ENCODE measurements at places on chromosomes 11 and 22.
A peak's percentile ranks its signal among the peaks of the same experiment; 100 is the strongest.

- DNase-seq = no peak
Measured at GRCh38 chr22:25838960-25839741, 97.2 kb downstream of the MYO18B start.

DNA sequence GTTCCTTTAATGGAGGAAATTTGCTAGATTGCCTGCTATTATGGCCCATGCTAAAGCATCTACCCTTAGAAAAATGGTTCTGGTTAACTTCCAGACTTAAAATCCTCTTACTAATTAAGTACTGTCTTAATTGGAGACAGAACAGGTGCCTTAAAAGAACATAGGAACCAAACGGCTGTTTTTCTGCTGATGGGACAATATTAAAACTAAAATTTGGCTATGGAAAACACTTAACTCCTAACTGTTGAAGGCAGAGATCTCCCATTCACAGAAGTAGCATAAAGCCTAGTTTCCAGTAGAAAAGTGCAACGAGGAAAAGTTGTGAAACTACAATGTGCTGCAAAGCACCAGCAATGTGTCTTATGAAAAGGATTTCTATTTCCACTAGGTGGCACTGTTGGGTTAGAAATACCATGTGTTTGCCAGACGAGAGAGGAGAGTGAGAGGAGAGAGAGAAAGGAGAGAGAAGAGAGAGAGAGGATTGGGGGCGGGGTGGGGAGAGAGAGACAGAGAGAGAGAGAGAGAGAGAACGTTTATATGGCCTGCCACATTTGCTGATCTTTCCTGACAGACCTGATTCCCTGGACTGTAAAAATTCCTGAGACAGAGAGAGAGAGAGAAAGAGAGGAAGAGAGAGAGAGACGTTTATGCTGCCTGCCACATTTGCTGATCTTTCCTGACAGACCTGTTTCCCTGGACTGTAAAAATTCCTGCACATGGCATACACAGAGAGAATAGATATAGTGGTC lies 51.5 kb downstream of the FAM181B start:
- peak; percentile 70 for DNase-seq

- peak; percentile 61 for DNase-seq
Measured at GRCh38 chr22:19086896-19087295, 35.3 kb downstream of the DGCR2 start.

- DNase-seq = no peak
Measured at GRCh38 chr11:66012371-66012945, 650 bp downstream of the CST6 start.

DNA sequence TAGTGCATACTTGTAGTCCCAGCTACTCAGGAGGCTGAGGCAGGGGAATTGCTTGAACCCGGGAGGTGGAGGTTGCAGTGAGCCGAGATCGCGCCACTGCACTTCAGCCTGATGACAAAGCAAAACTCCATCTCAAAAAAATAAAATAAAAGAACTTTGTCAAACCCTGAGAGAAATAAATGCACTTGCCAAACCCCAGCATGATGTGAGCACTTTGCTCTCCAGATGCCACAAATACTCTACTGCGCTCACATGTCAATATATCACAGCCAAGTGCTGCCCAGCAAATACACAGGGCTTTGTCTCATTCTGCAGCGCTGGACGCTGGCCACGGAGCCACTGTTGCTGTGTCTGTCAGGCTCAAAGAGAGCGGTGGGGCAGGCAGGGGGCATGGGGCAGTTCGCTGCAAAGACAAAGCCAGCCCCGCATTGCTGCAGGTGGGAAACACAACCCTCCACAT lies 45.1 kb downstream of the AHNAK start:
- no peak for DNase-seq

DNA sequence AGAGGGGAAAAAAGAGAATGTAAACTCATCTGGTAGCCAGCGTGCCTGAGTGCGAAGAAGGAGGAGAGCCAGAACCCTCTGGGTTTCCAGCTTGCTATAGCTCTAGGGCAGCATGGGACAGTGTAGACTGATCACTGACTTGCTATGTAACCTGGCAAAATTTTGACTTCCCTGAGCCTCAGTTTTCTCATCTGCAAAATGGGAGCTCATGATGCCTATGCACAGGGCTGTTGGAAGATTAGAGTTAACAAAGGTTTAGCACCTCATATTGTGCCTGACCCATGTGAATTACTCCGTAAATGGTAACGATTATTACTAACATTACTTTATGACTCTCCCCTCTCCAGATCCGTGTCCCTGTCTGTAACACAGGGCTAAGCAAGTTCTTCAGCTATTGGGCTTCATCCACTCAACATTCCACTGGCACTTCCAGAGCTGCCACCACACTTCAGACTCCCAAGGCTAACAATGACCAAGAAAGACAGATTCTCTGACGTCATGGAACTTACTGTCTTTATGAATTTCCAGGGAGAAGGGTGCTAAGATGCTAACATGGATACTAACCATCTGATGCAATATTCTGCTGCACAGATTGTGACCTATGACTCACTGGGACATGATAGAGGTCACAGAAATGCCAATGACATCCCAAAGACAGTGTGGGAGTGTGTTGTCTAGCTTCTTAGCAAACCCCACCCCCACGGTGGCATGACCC lies 195.2 kb downstream of the TRIM29 start:
- peak; percentile 15 for DNase-seq

DNA sequence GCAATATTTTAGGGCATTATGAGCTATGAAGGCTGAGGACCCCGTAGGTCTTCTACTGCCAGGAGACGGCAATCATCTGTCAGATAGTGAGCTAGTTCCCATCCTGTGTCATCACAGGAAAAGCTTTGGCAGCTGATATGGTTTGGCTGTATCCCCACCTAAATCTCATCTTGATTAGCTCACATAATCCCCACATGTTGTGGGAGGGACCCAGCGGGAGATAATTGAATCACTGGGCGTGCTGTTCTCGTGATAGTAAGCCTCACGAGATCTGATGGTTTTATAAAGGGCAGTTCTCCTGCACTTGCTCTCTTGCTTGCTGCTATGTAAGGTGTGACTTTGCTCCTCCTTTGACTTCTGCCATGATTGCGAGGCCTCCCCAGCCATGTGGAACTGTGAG lies 18.1 kb downstream of the CSRP3 start:
- no peak for DNase-seq

DNA sequence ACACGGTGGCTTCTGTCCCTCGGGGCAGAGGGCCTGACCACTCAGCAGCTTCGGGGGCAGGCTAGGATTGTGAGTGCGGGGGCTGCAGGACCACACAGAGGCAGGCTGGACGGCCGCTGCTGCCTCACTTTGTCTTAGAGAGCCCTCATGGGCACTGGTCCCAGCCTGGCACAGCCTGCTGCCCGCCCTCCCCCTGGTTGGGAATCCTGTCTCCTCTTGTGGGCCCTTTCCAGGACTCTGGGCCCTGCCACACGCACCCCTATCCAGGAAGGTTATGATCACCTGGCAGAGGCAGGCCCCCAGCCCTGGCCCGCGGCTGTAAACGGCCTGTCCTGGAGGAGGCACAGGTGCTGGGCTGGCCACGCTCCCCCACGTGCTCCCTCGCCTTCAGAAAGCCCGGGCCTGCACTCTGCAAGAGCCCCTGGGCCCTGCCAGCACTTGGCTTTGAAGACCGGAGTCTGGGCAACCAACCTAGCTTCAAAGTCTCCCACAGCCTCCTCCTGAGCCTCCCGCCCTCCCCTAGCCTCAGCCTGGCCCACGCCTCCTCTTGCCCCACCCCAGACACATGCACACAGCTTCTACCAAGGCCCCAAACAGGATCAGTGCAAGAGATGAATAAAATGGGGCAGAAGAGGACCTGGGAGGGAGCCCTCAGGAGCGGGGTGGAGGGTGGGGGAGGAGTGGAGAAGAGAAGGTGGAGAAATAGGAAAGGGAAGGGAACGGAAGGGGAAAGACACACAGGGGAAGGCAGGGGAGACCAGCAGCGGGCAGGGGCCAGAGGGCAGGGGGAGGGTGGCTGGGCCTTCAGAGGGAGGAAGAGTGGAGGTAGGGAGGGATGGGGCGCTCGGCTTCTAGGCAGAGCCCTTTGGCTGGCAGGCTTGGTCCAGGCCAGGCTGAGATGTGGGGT lies 31.0 kb downstream of the SYT7 start:
- DNase-seq = no peak

GRCh38 chr22:36409911-36410756 lies 22.4 kb upstream of the MYH9 start:
- DNase-seq = peak; percentile 30

DNA sequence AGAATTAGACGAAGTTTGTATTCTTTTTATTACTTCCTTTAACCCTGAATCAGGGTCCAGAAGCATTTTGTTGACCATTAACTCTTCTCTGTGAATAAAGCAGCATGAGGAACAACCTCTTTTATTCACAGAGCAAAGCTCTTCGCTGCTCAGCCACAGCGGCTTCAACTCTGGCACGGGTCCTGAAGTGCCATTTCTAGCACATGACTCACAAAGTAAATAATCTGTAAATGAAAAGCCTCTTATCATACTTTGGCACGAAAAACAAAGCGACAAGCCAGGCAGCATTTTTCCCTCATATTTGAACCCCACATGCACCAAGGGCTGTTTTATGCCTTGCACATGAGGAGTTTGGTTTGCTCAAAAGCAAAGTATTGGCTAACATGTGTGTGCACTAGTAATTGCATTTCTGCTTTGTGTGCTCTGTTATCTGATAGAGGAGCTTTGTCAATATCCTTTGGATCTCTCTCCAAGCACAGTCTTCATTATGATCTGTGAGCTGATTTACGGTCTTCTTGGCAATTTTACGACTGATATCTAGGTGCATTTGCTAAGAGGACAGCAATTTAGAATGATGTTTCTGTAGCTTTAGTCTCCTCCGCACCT lies 33.0 kb upstream of the APOBEC3A start:
- DNase-seq = peak; percentile 95

- no peak for DNase-seq
Measured at GRCh38 chr22:39392341-39392948, 7.1 kb upstream of the TAB1 start.

DNA sequence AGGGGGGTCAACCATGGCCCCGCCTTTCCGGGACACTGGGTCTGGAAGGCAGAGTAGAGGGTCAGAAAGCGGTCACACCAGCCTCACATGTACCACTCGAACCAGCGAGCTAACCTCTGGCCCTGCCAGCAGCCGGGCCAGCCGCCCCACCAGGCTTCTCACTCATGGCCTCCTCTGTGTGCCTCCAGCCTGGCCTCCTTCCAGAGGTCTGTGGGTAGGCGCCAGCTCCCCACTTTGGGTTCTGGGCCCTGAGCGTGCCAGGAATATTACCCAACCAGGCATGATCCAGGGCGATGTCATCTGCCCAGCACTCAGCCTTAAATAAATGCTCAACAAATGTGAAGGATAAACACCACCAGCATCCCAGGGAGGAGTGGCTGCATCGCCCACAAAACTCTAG lies 5.8 kb downstream of the SCUBE1 start:
- DNase-seq = no peak

- peak; percentile 44 for DNase-seq
Measured at GRCh38 chr11:132028380-132029240, 658.2 kb downstream of the NTM start.

- no peak for DNase-seq
Measured at GRCh38 chr11:9341638-9342178, 27.3 kb upstream of the TMEM41B start.

DNA sequence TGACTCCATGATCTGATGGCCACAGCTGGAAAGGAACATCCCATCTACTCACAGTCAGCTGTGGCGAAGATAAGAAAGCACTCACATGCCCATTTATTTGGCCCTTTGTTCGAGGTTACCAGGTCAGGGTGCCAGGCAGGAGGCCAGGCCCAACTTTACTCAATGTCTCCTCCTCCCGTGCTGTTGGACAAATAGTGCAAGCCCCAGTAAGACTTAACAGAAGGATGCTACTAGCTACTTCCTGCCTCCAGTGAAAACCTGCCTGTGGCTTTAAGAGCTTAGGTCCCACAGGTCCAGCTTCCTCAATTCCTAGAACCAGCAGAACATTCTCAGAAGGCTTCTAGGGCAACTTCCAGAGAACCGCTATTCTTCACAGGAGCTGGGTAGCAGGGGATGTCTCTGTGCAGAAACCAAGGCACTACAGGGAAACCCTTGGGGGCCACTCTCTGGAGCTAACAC lies 12.9 kb upstream of the CRY2 start:
- no peak for DNase-seq

DNA sequence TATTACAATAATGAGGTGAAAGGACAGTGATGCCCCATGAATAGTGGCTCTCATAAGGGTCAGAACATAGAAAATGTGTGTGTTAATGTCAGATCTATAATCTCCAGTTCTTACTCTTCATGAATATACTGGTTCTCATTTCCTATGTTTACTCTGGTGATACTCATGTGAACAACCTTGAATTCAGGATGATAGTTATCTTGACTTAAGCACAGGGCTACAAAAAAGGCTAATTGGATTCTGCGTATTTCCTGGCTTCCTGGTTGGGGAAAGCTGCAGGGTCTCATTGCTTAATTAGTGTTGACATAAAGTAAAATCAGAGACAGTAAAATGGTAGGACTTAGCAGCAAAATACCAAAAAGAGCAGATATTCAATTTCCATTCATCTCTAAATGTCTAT lies 1316.8 kb upstream of the RAG2 start:
- no peak for DNase-seq

DNA sequence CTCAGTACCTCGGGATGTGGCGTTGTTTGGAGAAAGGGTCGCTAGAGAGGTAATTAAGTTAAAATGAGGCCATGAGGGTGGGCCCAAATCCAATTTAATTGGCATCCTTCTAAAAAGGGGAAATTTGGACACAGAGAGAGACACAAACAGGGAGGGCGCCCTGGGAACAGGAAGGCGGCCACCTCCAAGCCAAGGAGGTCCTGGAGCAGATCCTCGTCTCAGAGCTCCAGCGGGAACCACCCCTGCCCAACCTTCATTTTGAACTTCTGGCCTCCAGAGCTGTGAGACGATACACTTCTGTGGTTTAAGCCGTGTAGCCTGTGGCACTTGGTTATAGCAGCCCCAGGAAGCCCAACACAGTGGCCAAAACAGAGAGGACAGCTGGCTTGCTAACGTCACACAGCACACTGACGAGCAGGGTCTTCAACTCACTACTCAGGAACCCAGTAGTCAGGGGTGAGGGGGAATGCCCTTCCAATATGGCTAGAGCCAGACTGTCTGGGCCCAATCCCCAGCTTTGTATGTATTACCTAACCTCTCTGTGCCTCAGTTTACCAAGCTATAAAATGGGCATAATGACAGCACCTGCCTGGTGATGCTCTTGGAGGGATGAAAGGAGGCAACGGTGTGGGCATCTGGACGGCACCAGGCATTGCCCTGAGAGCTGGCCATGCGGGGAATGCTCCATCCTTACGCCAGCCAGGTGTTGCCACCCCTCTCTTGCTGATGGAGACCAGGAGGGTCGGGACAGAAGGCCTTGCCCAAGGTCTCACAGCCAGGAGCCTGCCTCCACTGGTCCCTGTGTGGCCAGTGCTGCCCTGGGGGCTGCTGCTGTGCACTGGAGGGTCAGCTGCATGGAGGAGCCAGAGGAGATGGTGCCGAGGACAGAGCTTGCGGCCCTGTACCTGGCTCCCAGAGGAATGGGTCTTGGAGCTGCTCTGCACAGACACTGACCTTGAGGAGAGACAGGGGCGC lies 53.3 kb upstream of the LINC01488 start:
- no peak for DNase-seq

DNA sequence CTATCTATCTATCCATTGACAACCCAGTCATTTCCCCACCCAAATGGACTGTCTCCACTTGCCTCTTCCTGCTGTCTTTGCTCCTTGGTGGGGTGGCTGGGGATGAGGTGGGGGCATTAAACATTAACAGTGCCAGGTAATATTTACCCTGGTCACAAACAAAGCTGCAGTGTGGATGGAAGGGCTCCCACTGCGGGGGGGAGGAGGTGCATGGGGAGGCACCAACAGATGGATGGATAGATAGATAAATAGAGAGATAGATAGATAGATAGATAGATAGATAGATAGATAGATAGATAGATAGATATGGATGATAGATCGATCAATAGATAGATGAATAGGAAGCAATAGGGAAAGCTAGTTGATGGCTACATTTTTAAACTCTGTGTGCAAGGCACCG lies 2.3 kb upstream of the FXYD2 start:
- DNase-seq = no peak

GRCh38 chr22:44139773-44140172 lies 41.0 kb upstream of the PARVG start:
- DNase-seq = no peak

All from EH (cell line).